Activated naive CD4-positive, alpha-beta T cell treated with Interleukin-2 at 50 U/mL for 16 hours (primary cell): ENCODE measurements at places on chromosomes 11 and 22.

GRCh38 chr11:69918938-69919650, 99.9 kb upstream of the FGF3 start:
- DNase-seq, result peak; percentile 68

DNA sequence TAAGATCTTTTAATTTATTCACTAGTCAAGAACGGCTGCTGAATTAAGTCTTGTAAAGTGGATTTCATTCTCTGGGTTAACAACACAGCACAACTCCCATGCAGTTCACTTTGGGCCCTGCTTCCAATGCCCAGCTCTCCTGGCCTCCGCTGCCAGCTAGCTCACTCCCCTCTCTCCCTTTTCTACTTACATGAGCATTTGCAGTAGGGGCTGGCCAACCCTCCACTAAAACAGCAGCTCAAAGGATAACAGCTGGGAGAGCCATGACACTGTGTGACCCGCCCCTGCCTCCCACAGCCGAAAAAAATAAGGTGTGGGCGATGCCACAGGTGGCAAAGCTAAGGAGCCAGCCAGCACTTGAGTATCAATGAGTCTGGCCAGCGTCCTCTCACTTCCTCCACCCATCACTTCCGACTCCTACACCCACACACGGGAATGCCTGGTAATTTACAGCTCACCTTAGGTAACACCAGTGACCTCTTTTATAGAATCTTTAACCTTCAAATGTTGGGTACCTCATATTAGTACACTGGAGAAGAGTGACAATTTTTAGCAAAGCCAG, 56.8 kb downstream of the DGCR2 start:
- no peak for DNase-seq

DNA sequence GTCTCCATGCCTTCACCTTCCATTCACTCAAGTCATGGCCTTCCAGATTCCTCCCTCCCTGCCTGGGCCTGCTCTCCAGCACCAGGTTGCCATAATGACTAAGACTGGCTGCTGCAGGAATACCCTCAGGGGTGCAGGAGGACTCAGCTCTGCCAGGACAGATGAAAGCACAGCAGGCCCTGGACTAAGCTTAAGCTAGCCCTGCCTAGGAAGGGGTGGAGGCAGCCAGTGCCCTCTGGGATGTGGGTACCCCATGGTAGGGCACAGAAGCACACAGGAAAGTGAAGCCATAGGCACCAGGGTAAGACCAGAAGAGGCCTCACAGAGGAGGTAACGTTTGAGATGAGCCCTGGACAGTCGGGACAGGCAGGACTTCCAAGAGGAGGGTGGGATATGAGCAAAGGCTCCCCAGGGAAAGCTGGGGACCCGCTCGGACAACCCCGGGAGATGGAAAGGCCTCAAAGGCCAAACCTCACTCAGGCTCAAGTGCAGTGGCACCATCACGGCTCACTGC, 3.0 kb upstream of the RIN1 start:
- DNase-seq, result no peak

GRCh38 chr11:44575288-44575672, 9.8 kb downstream of the CD82 start:
- peak; percentile 74 for DNase-seq

DNA sequence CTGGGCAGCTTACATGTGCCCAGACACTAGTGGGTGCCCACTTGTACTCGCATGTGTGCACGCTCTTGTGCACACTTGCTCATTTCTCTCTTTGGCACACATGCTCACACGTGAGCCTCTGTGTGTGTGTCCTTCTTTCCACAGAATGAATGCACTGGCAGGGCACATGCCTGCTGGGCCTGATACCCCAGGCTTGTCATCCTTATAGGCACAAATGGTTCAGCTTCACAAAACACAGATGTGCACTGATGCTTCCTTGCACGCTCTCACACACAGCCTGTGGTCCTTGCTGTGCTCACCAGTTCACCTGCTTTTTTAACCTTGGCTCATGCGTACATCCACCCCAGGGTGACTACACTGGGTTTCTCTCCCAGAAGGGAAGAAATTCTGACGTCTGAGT, 174.8 kb downstream of the BUD13 start:
- DNase-seq, result no peak

GRCh38 chr11:32172041-32172847, 81.4 kb downstream of the RCN1 start:
- DNase-seq, result no peak

- DNase-seq, result no peak
Observed at GRCh38 chr11:1530686-1531448, 41.2 kb downstream of the DUSP8 start.

DNA sequence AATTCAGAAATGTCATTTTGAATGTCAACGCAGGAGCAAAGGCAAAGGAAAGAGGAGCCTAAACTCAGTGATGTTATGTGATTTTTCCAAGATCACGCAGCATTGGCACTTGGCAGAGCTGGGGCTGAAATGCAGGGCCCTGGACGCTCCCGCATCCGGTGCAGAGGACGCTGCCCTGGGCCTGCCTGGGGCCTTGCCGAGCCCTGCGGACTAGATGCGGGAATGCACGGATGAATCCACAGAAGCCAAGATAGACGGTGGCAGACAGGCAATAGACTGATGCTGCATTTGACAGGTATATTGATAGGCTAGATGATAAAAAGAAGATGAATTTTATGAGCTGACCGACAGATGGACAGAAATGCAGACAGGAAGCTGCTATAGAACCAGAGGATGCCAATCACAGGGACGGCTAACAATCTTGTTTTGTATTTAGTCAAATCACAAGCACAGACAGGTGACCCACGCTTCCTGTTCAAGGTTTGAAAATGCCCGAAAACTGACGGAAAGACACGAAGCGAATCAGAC, 696 bp upstream of the MARK2 start:
- DNase-seq, result no peak

DNA sequence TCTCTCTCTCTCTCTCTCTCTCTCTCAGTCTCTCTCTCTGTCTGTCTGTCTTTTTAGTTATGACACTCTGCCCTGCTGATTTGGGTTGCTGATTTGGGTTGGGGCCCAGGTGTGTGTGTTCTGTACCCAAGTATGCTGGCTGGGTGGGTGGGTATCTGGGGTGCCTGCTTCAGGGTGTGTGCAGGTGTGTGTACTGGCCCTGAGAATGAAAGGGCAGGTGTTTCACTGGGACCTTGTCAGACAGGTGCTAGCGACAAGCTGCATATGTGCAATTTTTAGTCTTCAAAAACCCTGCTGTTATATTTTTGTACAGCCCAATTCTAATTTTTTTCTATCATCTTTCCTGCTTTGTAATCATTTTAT, 943 bp downstream of the CSF2RB start:
- DNase-seq, result no peak

GRCh38 chr22:43199541-43199940, 12.6 kb upstream of the TTLL12 start:
- DNase-seq, result no peak

- DNase-seq, result peak; percentile 66
Observed at GRCh38 chr11:35142481-35143075, 3.6 kb downstream of the CD44 start.

DNA sequence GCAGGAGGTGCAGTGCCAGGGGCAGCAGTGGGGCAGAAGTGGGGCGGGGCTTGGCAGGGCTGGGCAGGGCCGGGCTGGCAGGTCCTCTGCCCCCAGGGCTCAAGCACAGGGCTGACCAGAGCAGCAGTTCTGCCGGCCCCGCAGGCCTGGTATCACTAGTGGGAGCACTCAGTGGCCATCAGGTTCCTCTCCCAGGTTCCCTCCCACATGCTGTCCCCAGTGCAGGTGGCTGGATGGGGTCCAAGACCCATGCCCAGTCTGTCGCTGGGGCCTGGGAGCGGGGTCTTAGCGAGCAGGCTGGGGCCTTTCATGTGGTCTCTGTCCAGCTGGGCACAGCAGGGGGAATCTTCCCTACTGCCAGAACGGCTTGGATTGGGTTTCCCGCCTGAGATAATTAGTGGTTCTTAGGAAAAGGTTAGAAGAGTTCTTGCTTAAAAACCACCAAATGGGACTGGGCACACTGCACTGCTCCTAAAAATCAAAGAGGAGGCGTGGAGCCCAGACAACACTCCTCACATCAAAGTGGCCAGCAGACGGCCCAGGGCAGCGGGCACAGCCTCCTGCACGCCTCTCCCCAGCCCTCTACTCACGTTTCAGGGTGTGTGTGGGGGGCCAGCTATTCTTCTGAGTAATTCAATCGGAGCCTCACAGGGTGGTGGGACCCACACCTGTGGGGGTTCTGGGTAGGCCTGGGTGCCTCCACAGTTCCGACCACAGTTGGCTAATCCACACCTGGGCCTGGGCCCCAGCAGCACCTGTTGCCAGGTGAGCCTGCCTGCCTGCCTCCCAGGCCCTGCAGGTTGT, 45.6 kb downstream of the TPCN2 start:
- no peak for DNase-seq

DNA sequence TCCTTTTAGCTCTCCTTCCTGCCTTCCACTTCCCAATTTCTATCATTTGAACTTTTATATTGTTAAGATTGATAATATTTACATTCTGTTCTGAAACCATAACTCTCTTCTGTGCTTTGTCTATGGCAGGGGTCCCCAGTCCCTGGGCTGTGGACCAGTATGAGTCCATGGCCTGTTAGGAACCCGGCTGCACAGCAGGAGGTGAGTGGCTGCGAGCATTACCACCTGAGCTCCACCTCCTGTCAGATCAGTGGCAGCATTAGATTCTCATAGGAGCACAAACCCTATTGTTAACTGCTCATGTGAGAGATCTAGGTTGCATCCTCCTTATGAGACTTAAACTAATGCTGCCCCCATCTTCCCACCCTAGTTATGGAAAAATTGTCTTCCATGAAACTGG, 48.4 kb upstream of the HEPHL1 start:
- DNase-seq, result no peak

DNA sequence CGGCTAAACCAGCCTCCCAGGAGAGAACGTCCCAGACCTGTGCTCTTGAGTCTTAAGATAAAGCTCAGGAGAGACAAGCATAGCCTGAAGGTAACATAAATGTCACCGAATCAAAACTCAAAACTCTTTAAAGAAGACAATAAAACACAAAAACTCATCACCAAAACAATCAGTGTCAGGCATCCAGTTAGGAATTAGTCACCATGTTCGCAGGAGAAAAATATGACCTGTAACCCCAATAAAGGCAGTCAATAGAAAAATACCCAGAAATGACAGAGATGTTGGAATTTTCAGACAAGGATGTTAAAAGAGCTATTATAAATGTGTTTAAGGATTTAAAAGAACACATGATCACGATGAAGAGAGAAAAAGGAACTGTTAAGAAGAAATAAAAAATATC, 352.4 kb downstream of the BRD1 start:
- no peak for DNase-seq

DNA sequence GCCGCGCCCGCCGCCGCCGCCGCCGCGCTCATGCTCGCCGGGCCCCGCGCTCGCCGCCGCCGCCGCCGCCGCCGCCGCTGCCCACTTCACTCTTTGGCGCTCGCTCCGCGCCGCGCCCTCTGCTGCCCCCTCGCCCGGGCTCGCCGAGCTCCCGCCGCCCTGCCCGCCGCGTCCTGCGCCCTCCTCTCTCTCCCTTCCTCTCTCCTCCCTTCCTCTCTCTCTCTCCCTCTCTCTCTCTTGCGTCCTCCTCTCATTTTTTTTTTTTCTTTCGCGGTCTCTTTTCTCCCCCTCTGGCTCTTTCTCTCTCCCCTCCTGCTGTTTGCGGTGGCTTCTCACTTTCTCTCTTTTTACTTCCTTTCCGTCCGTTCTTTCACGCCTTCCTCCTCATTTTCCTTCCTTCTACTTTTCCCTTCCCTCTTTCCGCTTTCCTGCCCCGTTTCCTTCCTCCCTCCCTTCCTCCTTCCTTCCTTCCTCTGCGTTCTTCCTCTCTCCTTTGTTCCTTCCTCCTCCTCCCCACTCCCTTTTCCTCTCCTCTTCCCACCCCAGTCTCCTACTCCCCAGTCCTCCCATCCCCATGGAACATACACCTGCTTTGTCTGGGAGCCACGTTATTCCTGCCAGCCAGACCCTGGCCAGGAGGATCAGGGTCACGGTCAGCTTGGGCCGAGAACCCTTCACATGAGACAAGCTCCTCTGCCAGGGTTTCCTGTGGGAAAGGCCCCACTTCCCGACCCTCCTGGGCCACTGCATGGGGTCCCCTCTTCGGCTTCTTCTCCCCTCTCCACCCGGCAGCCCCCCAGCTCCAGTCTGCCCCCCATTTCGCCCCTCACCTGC, 19.3 kb upstream of the SHISAL1 start:
- DNase-seq, result no peak

DNA sequence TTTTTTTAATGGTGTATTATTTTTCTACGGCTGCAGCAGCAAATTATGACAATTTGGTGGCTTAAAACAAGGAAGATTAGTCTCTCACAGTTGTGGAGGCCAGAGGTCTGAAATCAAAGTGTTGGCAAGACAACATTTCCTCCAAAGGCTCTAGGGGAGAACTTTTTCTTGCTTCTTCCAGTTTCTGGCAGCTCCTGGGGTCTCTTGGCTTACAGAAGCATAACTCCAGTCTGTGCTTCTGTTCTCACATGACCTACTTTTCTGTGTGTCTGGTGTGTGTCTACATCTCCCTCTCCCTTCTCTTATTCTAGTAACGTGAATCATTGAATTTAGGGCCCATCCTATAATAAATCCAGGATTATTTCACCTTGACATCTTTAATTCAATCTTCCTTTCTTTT, 551.9 kb upstream of the LUZP2 start:
- DNase-seq, result no peak

- no peak for DNase-seq
Observed at GRCh38 chr11:82995235-82995634, 76.5 kb downstream of the RAB30 start.

DNA sequence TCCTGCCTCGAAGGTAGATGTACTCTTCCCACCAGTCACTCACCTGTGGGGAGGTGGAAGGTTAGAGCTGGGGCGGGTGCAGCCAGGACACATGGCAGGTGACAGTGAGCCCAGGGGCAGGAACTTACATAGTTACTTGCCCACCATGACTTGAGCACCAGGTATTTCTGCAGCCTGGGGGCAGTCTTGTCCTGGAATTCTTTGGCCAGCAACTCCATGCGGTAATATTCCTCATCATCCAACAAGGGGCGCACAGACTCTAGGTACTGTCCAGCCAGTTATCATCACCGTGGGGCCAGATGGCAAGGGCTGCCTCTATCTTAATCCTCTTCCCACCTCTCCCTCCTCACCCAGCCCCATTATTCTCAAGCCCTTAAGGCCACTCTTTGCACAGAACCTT, 2.2 kb downstream of the CPT1B start:
- no peak for DNase-seq

DNA sequence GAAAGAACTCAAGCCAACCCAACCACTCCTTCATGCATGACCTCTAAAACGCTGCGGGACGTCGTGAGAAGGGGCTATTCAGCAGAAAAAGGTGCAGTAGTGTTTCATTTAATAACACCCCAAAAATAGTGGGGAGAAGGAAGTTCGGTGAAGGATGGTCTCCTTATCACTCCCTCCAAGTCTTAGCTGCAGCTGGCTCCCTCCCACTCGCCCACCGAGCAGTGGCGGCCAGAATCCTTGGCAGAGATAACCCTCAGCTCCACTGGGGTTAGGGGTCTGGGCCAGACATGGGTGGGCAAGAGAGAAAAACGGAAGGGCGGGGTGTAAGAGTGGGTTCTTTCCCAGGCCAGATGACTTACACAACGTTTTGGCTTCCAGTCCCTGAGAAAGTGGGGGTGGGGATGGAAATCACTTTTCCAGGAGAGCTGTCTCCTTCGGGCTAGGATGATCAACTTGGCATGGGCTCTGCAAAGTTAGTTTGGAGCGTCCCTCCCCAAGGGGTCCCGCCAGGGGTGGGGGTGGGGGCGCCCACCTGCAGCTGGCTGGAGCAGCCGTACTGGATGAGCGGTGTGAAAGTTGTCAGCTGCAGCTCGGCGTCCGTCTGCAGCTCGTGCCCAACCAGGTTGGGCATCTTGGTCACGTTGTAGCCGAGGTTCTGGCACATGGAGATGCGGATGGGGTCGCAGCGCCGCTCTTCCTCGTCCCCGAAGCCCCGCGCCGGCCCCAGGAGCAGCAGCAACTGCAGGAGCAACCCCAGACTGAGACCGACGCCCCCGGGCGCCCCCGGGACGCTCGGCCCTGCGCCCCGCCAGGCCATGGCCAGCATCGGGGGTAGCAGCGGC, 705 bp downstream of the FZD4 start:
- no peak for DNase-seq
